Choroid plexus epithelial cell (primary cell): ENCODE measurements at places on chromosomes 2 and 18.
A peak's percentile ranks its signal among the peaks of the same experiment; 100 is the strongest.

DNA sequence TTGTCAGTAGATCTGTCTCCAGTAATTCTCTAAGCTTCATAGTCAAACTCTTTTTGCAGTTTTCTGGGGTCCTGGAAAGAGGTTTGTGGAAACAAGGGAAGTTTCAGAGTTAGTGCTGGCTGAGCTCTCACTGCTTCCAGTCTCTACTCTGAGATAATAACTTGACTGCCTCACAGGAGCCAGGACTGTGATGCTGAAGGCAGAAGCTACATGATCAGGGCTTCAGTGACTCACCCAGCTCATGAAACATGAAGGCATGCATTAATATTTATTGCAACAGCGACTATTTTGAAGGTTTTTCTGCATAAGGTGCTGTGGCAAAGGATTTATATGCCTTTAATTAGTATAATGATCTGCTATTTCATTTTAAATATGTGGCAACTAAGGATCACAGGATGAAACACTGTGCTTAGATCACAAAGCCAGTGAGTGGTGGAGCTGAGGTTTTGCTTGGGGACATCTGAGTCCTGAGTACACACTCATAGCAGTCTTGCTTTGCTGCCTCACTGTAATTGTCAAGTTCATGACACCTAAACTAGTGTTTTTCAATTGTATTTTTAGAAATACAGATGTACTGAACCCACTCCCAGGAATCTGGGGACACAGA lies 448.4 kb upstream of the GCFC2 start:
- DNase-seq = no peak

- DNase-seq = no peak
Measured at GRCh38 chr2:11466307-11467128, 557 bp upstream of the E2F6 start.

DNA sequence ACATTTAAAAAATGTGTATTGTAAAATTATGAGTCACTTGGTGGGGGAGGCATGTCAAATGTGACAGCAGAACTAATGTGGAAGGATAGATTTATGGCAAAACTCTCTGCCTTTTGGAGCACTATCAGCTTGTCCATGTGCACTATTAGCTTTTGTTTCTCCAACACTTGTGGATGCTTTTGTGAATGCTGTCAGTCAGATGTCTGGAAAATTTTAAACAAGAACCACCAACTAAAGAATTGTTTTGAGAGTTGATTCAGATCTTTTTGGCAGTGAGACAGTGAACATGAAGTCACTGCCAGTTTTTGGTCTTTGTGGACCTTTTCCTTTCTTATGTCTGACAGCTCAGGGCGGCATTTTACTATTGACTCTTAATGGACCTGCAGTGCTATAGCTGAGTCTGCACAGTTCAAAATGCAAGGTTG lies 72.4 kb downstream of the KIAA1328 start:
- no peak for DNase-seq

DNA sequence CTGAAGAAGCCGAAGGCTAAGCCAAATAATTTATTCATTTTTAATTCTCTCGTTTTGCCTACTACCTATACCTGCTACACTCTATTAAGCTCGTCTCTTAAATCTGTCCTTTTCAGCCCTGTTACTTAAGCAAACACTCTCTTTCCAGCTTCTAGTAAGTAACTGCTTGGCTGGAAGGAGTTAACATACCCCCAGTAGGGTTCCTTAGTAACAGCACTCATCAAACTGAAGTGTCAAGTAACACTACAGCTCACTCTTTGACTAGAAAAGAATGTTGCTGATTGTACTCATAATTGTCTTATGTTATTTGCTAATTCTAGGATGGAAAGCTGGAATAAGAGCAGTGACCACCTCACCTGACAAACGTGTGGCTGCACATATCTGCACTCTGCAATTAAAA lies 120.0 kb upstream of the SCN7A start:
- DNase-seq = peak; percentile 12

GRCh38 chr2:3628800-3629199 lies 29.2 kb upstream of the ALLC start:
- peak; percentile 24 for DNase-seq

DNA sequence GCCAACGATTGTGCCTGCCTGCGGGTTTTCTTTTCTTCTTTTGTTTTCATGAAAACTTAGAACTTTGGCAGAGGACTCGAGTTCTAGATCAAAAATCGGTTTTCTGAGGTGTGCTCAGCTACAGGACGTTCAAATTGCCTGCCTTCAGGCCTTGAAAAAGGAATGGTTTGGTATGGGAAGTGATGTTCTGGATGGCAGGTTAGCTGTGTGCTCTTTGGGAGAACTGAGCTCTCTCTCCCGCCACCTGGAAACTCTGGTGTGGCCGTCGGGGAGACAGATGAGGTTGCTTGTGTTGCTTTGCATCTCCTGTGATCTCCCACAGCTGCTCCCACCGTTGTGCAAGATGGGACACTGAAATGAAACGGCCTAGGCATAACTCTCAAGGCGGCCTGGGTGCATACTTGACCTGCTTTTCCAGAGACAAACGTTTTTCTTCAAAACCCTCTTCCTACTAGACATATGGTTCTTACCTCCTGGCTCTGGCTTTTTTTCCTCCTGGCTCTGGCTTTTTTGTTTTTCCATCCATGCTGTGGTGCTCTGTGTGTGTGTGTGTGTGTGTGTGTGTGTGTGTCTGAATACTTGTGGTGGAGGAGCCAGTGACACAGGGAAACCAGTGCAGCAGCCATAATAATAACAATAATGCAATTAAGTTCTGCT lies 2.0 kb downstream of the FMNL2 start:
- peak; percentile 80 for DNase-seq
